ENCODE measurements at places on chromosomes 4 and X. TPM values are rescaled to one million over a fixed set of nuclear protein-coding genes. Genes with fewer than 3 reads are reported as not detected.

Gene CBLL2
- total RNA-seq, result not detected

Gene SSX3
- not detected for total RNA-seq

Gene CDKL2
- total RNA-seq, result 2.1 TPM

Gene RIPPLY1
- total RNA-seq, result not detected

Gene JCHAIN
- total RNA-seq, result not detected

Gene ANXA3
- total RNA-seq, result 116 TPM

Gene YY2
- total RNA-seq, result 2.7 TPM

Gene AADAT
- 2.2 TPM for total RNA-seq

Gene PABPC1L2A
- total RNA-seq, result not detected

Gene TBX22
- not detected for total RNA-seq

Gene DRP2
- total RNA-seq, result 1.3 TPM

Gene SFRP2
- not detected for total RNA-seq

Gene CFP
- total RNA-seq, result 1.9 TPM

Gene NKX3-2
- not detected for total RNA-seq

Gene CT45A2
- total RNA-seq, result not detected

Data from glomerular endothelial cell (primary cell).